ENCODE measurements at places on chromosomes 6 and 20.

- no peak for DNase-seq
Measured at GRCh38 chr20:44615876-44616603, 33.7 kb downstream of the PKIG start.

GRCh38 chr20:59031564-59032022 is 542 bp downstream of the ATP5F1E start:
- no peak for DNase-seq

DNA sequence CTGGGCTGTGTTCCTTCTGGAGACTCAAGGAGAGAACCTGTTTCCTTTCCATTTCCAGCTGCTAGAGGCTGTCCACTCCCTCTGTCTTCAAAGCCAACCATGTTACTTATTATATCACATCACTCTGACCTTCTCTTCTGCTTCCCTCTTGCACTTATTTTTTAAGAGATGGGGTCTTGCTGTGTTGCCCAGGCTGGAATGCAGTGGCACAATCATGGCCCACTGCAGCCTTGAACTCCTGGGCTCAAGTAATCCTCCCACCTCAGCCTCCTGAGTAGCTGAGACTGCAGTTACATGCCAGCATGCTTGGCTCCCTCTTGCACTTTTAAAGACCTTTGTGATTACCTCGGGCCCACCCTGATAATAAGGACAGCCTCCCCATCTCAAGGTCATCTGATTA is 160.0 kb upstream of the DTNBP1 start:
- no peak for DNase-seq

- DNase-seq, result no peak
Measured at GRCh38 chr6:48041894-48042293, 69.1 kb downstream of the PTCHD4 start.

DNA sequence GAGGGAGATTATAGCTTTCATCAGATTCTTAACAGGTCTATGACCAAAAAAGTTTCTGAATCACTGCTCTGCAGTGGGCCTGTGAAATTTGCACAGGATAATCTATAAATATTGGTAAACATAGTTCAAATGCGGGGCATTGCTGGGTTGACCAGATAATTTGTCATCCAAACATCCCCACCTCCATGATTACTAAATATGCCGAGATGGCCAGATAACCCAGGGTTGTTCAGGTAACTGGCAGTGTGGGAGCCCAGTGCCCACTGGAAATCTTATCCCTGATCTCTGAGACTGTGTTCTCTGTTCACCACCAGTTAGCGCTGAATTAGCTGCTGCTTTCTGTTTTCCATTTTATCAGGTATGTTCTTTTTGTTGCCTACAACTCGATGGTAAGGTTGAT is 21.4 kb downstream of the PTK7 start:
- DNase-seq, result no peak

GRCh38 chr6:44858998-44859397 is 469.1 kb upstream of the RUNX2 start:
- no peak for DNase-seq

DNA sequence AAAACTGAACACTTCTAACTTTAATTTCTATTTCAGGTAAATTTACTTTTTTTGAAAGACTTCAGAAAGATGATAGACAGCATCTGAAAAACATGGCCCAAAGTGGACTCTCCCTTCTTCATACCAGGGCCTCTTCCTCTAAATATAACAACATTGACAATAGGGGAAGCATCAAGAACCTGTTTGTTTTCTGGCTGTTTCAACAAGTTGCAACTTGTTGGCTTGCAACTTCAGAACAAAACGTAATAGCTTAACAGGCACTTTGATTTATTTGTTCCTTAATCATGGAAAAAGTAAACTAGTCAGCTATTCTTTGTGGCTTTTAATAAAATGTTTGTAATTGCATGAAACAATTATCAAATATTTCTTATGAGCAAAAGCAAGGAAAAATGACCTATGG is 34.3 kb downstream of the RGS17 start:
- no peak for DNase-seq

DNA sequence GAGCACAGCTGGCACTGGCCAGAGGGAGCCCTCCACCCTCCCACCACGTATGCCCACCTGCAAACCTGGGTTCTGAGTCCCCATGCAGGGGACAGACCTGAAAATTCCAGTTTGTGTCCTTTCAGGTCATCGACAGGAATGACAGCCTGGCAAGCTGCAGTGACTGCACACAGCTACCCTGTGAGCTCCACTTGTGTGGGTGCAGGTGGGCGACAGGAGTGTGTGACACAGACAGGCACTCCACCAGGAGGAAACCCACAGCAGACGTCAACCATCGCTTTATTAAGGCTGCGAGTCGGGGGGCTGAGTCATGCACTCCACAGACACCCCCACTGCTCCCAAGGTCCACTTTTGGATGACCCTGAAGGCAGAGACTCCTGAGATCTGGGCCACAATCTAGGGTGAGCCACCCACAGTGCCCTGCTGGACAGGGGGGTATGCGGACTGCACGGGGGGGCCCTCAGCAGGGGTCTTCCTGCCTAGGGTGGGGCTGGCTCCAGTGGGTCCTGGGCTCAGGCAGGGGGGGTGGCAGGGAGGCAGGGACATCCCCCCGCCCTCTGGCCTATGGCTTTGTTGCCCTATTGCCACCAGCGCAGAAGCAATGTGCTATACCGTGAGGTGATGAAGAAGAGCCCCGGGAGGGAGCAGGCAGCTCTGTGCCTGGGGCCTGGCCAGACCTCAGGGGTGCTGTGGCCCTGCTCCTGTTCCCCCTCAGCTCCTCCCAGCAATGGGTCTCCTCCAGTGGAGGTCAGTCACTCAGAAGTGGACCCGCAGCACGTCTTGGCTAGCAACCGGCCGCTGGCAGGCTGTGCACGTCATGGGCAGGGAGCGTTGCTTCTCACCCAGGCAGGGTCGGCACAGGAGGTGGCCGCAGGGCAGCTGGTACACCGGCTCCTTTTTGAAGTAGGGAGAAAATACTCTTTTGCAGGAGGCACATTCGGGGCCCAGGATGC is 25.1 kb upstream of the AVP start:
- no peak for DNase-seq

- DNase-seq, result no peak
Measured at GRCh38 chr20:50658804-50659380, 32.5 kb downstream of the RIPOR3 start.

- no peak for DNase-seq
Measured at GRCh38 chr6:13280254-13280653, 48.1 kb downstream of the TBC1D7 start.

DNA sequence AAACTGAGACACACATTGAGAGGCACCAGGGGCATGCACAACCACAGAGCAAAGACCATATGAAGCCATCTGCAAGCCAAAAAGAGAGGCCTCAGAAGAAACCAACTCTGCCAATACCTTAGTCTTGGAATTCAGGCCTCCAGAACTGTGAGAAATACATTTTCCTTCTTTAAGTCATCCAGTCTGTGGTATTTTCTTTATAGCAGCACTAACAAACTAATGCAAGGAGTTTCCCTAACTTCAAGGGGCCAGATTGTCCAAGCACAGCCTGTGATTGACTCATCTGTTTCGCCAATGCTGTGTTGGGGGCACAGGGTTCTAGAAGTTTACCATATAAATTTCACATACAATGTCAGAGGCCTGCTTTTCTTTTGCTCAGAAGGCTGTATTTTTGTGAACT is 364.6 kb downstream of the GJA1 start:
- no peak for DNase-seq

DNA sequence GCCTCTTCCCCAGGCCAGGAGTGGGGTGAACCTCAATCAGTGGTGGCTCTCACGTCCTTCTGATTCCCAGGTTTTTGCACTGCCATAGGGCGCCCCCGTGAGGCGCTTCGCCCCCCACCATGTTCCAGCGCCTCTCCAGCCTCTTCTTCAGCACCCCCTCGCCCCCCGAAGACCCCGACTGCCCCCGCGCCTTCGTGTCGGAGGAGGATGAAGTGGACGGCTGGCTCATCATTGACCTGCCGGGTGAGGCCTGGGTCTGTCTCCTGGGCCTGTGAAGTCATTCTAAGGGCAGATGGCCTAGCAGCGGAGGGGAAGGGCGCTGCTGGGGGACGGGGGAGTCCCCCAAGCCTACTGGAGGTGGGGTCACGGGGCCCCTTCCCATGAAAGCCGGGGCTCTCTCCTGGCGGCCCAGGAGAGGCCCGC is 4.5 kb downstream of the TP53INP2 start:
- peak; percentile 38 for DNase-seq

DNA sequence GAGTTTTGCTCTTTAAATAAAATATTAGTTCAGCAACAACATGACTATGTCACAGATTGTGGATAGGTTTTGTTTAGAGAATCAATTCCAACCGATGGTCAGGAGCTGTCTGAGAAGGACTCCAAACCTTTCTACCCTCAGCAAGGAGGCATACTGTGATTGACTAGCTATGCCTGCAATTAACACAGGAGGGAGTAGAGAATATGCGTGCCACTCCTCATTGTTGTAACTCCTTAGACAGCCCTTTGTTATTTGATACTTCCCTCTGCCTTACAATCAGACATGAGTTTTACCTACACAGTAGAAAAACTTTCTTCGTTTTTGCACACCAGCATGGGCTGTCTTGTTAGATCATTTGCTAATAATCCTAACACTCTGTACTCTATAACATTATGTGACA is 796.5 kb downstream of the PRIM2 start:
- DNase-seq, result no peak

- DNase-seq, result no peak
Measured at GRCh38 chr6:52155791-52156576, 30.2 kb upstream of the IL17A start.

DNA sequence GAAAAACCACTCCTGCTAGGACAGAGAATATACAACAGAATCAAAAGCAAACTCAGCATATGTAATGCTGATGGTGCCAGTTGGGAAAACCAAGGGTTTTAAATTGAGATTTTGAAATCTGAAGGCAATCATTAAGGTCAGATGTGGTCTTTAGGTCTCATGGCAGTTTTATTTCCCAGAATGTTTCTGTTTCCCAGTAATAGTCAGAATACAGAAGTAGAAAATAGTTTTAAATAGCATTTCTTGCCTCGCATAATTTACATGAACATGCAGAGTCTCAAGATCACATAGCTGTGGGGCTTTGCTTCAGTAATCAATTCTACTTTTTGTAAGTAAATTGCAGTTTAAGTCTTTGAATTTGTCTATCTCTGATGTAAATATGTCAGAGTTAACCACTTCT is 58.1 kb downstream of the RNF144B start:
- DNase-seq, result no peak

DNA sequence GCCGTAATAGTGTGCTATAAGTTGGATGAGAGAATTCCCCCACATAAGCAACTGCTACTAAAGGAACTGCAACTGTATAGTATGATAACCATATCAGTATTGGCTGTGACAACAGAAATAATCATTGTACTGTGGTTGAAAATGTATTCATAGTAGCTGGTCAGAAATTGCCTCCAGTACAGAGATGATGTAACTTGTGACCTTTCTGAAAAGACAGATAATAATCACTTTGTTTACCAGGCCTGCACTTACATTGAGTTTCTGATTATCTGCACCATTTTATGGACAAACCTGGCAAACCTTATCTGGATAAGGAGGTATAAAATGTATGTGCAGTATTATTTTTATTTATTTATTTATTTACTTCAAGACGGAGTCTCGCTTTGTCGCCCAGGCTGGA is 19.0 kb downstream of the CFAP206 start:
- DNase-seq, result no peak

GRCh38 chr6:144190593-144190992 is 40.3 kb downstream of the STX11 start:
- no peak for DNase-seq

GRCh38 chr6:43962458-43962857 is 164.8 kb downstream of the MRPL14 start:
- DNase-seq, result no peak

- DNase-seq, result no peak
Measured at GRCh38 chr6:31877651-31878161, 1.1 kb downstream of the SLC44A4 start.

- no peak for DNase-seq
Measured at GRCh38 chr6:45645302-45645701, 267.6 kb upstream of the SUPT3H start.

DNA sequence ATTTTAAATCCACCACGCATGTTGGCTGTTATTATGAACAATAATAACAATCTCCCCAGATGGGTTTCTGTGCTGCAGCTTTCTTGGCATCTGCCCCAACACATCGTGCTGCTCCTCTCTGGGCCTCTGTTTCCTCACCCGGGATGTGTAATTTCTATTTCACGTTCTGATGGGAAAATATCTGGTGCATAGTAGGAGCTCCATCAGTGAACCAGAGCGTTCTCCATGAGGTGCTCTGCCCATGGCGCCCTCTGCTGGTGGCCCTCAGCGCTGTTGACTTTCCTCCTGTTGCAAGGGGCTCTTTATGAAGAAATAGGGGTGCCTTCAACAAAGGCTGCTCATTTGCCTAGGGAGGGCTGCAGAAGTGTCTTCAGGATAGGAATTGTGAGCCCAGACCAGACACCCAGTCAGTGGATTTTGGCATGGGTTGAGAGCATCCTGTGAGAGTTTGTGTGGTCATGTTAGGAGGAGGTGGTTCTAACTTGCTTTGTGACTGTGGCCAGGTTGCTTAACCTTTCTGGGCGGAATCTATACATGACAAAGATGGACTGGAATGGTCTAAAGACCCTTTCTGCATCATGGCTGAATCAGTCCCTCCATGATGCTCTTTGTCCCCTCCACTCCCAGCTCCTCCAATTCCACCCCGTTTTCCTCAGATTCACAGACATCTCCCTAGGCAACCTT is 8.1 kb downstream of the SCRT2 start:
- peak; percentile 28 for DNase-seq

- peak; percentile 60 for DNase-seq
Measured at GRCh38 chr20:62977613-62978560, 25.4 kb downstream of the SLC17A9 start.

DNA sequence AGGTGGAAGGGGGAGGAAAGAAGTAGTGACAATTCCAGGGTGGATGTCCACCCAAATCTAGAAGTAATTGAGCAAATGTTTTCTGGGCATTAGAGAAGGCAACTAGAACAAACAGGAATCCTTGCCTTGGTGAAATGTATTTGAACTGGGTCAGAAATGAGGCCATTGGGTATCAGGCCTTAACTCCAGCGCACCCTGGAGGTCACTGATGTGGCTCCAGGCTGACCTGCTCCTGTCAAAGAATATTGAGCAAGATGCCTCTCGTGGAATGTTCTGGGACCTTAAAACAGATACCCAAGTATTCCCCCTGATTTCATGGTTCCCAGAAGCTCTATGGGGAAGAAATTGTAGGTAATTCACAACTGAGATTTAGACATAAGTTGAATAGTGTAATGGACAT is 6.9 kb downstream of the HLA-DPB1 start:
- no peak for DNase-seq

- no peak for DNase-seq
Measured at GRCh38 chr6:110250838-110251237, 70.6 kb downstream of the CDC40 start.

GRCh38 chr20:38143646-38144554 is 21.2 kb downstream of the TGM2 start:
- DNase-seq, result no peak

Data from stimulated activated CD4-positive, alpha-beta T cell treated with anti-CD3 and anti-CD28 coated beads, Interleukin-15, amount 100 ng/mL, for 1 hour (primary cell).